ENCODE measurements at places on chromosomes 5 and 9.

GRCh38 chr5:128532127-128532526, 5.9 kb downstream of the FBN2 start:
- DNase-seq: no peak

GRCh38 chr9:19460243-19460642, 51.4 kb downstream of the ACER2 start:
- no peak for DNase-seq

- no peak for DNase-seq
These were observed 49.5 kb downstream of the PTCD2 start for GRCh38 chr5:72369711-72370110.

DNA sequence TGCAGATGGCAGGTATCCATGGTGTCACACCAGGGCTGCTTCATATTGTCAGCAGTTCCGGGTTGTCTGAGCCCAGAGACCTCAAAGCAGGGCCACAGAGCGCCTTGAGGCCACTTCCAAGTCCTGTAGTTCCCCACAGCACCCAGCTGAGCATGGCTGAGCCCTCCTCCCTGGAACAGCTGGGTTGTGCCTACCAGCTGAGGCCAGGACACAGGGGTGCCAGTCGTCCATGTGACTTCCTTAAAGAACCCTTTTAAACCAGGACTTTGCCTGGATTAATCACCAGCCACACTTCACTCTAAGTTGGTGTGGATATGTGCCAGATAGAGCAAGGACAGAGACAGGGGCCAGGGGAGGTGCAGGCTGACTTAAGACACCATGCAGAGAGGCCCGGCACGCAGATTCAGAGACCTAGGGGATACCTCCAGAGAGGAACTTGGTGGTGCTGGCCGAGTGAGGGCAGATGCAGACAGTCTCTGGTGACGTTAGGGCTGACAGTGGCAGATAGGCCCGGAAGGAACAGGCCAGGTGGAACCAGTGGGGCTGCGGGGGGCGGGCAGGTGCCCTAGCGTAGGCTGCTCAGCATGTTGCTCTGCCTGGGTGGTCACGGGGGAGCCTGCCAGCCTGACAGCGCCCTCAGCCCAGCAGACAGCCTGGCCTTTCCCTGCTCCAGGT, 142.7 kb downstream of the CACNA1B start:
- DNase-seq: peak; percentile 6

- DNase-seq: peak; percentile 21
These were observed 45.6 kb downstream of the COMMD10 start for GRCh38 chr5:116130471-116130870.

DNA sequence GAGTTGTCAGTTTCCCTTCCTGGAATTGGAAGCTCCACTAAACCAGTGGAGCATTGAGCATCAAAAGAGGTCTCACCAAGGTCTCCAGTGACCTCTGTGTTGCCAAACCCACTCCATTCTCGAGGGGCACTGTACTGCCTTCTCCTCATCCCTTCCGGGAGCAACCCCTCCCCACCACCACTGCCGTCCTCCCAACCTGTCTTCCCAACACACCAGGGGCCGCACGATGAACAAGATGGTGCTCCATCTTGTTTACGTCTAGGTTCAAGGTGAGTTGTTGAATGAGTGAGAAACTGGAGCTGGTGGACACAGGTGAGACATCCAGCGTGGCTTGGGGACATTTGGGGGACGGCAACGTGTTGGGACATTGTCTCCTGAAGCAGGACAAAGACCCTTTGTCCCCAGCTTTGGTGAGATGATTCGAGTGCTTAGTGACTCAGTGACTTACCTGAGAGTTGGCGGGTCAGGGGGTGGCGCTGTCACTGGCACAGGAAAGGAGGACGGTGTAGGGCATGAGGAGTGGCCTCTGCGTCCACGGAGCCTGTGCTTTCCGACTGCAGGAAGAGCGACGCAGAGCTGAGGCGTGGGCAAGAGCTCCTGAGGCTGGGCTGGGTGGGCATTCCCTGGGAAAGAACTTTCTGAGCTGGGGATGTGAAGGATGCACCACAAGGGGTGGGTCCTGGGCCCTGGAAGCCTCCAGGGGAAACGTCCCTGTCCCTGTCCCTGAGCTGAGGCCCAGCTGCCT, 44.8 kb upstream of the RNU6ATAC start:
- DNase-seq: no peak

GRCh38 chr9:79766091-79766490, 194.3 kb downstream of the TLE4 start:
- no peak for DNase-seq

- DNase-seq: peak; percentile 78
These were observed 40.2 kb downstream of the RCL1 start for GRCh38 chr9:4832786-4833579.

GRCh38 chr5:127074466-127074865, 1.2 kb upstream of the C5orf63 start:
- no peak for DNase-seq

- peak; percentile 39 for DNase-seq
These were observed 372.5 kb downstream of the ARHGEF28 start for GRCh38 chr5:73998489-73998888.

- DNase-seq: no peak
These were observed 860.8 kb upstream of the DMAC1 start for GRCh38 chr9:8660383-8660782.

GRCh38 chr9:14207352-14207995, 106.5 kb downstream of the NFIB start:
- DNase-seq: no peak

GRCh38 chr5:119814655-119815054, 185.3 kb downstream of the FAM170A start:
- no peak for DNase-seq

- DNase-seq: no peak
These were observed 56.3 kb upstream of the BICD2 start for GRCh38 chr9:92820964-92821363.

DNA sequence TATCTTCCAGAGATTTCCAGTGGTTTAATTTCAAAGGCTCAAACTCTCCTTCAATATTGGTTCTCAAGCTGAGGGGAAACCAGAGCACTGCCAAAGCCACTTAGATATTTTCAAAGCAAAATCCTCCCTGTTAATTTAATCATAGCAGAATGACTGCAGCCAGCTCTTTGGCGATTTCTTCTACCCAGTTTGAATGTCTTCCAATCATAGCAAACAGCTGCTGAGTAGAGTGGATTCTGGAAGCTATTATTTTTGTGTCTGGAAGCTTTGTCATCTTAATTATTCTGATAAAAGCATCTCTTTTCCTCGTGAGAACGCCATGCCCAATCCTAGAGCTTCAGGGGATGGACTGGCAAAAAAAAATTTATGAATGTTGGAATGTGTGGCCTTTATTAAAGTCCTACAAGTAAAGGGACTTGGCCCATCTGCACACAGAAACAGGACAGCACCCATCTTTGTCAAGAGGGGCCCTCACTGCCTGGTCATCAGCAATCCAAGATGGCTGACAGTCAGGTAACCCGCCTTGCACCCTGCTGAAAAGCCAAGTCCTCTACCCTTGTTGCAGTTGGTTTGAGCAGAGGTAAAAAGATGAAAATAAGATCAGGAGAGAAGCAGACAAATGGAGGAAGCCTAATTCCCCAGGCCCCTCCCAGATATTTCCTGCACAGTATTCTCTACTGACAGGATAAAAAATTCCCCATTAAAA, 125.1 kb downstream of the SUSD1 start:
- DNase-seq: peak; percentile 44

DNA sequence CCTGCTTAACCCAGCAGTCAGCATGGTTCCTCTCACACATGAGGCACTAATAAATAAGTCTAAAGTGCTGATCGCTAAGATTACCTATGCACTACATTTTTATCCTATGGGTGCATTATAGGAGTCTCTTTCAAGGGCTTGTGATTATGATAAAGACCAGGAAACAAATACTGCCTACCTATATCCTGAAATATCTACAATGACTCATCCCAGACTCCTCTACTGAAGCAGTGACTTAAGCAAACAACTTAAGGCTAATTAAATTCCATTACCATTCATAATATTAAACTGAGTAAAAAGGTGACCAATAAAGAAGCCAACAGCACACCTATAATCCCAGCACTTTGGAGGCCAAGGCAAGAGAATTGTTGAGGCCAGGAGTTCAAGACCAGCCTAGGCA, 338.4 kb downstream of the DNAH5 start:
- DNase-seq: no peak

DNA sequence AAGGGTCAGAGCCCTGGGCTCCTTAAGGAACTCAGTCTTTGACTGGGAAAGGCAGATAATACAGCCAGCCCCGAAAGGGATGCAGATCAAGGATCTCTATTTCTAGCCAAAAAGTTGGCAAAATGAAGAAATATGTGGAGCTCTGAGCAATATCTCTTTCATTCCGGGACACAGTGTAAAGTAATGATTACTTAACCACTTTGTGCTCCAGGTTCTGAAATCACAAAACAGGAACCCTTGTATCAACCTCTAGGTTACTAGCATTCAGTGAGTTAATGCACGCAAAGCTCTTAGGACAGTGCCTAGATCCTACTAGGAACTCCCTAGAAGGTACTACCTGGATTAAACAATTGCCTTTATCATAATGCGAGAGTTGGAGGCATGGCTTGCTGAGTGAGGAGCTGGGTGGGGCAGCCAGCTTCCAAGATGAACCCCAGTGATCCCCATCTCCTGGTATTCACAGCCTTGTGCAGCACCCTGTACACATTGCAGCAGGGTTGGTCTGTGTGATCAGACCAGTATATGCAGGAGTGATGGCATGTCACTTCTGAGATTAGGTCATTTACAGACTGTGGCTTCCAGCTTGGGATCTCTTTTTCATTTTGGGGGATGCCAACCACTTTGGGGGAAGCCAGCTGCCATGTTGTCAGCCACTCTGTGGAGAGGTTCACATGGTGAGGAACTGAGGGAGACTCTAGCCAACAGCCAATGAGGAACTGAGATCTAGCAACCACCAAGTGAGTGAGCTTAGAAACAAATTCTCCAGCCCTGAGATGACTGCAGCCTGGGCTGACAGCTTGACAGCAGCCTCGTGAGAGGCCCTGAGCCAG, 103.1 kb upstream of the SLC44A1 start:
- peak; percentile 33 for DNase-seq

DNA sequence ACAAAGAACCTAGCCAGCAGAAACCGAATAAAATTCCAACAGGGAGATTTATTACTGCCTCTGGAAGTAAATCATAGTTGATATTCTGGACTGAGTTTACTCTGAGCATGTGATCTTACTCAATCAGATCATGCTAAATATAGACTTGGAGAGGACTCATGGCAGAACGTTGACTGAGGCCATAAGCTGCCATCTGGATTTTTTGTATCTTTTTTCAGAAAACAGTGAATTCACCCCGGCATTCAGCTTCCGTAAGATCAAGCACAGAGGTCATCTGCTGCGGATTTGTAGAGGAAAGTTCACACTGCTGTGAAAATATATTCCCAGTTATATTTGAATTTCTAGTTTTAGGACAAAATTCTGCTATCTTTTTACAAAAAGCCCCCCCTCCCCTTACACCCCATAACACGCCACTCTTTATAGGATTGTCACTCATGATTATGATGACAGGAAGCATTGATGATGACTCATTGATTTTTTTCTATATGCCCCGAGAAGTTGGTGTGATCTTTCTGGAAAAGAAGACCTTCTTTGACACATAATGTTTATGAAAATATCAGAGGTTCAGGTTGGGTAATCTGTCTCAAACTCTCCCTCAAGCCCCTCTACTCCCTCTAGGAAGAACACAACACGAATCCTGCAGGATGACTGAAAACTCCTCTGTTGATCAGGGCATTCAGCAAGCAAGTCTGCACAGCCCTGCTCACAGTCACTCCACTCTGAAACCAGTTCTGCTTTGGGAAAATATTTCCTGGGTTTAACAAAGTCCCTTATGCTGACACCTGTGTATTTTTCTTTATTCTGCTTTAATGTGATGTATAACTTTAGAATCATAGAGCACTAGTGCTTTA, 70.8 kb downstream of the NXNL2 start:
- peak; percentile 35 for DNase-seq

GRCh38 chr5:74371621-74372020, 268.9 kb downstream of the ENC1 start:
- no peak for DNase-seq

DNA sequence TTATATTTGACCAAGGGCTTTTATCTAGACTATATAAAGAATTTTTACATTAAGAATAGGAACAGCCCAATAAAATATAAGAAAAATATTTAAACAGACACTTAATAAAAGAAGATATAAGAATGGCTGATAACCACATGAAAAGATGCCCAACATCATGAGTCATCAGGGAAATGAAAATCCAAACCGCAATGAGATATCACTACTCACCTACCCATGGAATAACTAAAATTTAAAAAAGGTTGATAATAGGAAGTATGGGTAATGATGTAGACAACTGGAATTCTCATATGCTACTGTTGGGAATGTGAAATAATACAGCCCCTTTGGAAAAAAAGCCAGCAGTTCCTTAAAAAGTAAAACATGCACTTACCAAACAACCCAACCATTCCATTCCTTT, 206.9 kb upstream of the PCSK5 start:
- no peak for DNase-seq

GRCh38 chr5:143601917-143602333, 198.4 kb upstream of the NR3C1 start:
- DNase-seq: no peak

- no peak for DNase-seq
These were observed 7.3 kb upstream of the TENT4A start for GRCh38 chr5:6705959-6706358.

GRCh38 chr9:37955781-37956422, 52.0 kb upstream of the SLC25A51 start:
- DNase-seq: no peak

DNA sequence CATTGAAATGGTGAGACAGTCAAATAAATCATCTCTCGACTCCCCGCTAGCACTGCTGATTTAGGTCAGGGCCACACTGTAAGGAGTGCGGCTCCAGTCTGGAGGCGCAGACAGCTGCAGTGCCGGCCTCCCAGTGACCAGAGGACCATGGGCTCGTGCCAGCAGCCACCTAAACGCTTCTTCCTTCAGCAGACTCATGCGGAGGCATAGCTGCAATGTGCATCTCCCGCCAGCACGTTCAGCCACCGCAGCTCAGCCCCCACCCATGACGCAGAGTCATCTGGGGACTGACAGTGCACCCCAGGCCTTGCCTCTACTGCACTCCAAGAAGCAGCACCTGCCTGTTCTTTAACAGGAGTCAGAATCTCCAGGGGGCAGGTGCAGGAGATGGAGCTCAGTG, 13.6 kb upstream of the MAPK9 start:
- DNase-seq: no peak

GRCh38 chr5:127337876-127338275, 47.3 kb downstream of the MEGF10 start:
- DNase-seq: no peak

DNA sequence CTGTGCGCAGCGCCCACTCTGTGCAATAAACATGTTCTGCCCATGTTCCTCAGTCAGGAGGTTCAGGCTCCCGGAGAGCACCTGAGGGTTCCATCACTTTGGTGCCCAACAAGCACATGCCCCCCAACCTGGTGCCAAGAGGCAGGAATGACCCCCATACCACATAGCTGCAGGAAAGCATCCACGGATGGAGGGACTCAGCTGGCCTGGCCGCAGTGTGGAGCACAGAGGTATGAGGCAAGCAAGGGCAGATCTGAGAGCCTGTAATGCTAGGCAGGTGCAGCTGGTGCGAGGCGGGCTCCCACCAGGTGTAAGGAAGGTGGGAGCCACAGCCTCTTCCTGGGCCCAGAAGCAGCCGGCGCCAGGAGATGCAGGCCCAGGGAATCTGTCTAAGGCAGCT, 4.3 kb upstream of the MRNIP start:
- DNase-seq: no peak

Measured in AG20443 (cell line).